ENCODE measurements at places on chromosomes 6 and 20.

- DNase-seq: no peak
Observed at GRCh38 chr6:11589261-11589660, 51.7 kb downstream of the TMEM170B start.

- DNase-seq: no peak
Observed at GRCh38 chr20:50784464-50784863, 10.4 kb upstream of the BCAS4 start.

DNA sequence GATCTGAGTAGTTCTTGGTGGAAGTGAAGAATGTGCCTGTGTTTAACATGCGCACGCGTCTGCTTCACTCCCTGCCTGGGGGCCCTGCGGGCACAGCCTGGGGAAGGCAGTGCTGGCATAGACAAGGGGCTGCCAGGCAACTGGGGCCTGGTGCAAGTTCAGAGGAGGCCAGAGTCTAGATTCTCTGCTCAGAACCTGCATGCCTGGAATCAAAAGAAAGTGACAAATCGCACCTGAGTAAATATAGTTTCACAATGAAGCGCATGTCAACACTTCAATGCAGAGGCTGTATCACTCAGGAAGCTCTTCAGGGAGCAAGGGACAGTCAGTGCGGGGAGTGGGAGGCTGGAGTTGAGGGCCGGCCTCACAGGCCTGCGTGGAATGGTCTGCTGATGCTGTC lies 24.2 kb upstream of the PPP1R14C start:
- DNase-seq: no peak

- no peak for DNase-seq
Observed at GRCh38 chr6:3640868-3641267, 110.6 kb downstream of the PXDC1 start.

DNA sequence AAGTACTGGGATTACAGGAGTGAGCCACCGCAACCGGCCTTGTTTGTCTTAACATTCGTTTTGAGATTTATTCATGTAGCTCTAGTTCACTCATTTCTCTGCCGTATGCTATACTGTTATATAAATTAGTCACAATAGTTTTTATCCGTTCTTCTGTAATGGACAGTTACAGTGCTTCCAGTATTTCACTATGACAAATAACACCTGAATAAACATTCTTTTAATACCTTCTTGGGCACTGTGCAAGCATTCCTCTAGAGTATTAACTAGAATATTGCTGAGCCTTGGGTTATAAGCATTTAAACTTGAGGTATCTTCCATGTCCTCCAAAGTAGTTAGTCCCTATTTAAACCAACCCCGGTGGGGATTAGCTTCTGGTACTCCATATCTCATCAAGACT lies 45.6 kb downstream of the STK38 start:
- DNase-seq: no peak

GRCh38 chr6:144488590-144488989 lies 203.5 kb downstream of the UTRN start:
- DNase-seq: no peak

- DNase-seq: no peak
Observed at GRCh38 chr6:35391240-35391968, 49.0 kb downstream of the PPARD start.

GRCh38 chr6:111683749-111684267 lies 78.1 kb upstream of the TRAF3IP2 start:
- no peak for DNase-seq

DNA sequence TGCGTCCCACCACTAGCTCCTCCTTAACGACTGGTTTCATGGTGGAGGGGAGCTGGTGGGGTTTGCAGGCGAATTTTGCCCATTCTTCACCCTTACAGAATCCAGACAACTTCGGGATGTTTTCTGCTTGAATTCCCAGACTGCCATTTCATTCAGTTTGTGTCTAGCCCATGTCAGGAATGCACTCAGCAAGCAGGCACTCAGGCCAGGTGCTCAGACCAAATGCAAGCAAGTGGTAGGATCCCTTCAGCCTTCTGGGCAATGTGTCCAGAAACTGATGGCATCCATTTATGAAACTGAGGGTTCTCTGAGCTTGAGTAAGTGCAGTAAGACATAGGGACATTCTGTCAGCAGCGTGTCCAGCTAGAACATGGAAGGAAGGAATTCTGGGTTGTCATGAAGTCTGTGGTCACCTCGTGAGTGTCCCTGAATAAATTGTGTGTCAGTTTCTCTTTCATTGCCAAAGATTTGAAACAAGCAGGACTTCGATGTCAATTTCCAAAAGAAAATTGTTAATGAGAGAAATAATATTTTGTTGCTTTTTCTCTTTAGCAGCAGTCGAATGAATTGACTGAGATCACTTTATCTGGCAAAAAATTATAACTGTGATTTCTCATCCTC lies 21.8 kb upstream of the DACT2 start:
- no peak for DNase-seq

DNA sequence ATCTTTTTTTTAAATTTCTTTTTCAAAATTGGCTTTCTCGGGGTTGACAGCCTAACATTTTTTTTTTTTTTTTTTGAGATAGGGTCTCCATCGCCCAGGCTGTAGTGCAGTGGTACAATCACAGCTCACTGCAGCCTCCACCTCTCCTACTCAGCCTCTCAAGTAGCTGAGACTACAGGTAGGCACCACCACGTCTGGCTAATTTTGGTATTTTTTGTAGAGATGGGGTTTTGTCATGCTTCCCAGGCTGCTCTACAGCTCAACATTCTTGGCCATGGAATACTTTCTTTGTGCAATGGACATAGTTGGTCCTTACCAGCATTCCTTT lies 6.4 kb upstream of the CTNNBL1 start:
- DNase-seq: no peak

- DNase-seq: no peak
Observed at GRCh38 chr6:15630202-15630601, 32.6 kb downstream of the DTNBP1 start.

- DNase-seq: no peak
Observed at GRCh38 chr6:53526000-53526399, 18.9 kb downstream of the GCLC start.

GRCh38 chr20:2839732-2840137 lies 720 bp downstream of the PCED1A start:
- no peak for DNase-seq

GRCh38 chr6:35051396-35051795 lies 89.7 kb downstream of the TCP11 start:
- no peak for DNase-seq

DNA sequence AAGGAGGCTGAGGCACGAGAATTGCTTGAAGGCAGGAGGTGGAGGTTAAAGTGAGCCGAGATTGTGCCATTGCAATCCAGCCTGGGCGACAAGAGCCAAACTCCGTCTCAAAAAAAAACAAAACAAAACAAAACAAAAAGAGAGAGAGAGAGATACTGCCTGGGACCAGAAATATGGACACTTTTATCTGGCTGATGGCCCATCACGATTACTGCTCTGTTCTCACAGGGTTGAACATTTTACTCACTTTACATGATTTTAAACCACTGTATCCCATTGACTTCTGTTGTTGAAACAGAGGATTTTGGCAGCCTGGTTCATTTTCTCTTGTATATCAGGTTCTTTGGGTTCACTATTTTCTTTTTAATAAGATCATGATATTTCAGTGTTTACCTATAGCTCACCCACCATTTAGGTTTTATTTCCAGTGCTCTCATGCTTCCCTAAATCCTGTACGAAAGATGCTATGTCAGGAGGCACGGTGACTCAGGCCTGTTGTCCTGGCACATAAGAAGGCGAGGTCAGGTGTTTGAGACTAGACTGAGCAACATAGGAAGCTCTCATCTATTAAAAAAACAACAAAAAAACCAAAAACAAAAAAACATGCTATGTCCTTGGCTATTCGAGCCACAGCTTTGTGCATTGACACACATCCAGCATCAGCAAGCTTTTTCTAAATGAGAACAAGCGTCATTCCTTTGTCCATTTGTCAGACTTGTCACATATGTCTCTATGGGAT lies 34.5 kb upstream of the RREB1 start:
- no peak for DNase-seq

DNA sequence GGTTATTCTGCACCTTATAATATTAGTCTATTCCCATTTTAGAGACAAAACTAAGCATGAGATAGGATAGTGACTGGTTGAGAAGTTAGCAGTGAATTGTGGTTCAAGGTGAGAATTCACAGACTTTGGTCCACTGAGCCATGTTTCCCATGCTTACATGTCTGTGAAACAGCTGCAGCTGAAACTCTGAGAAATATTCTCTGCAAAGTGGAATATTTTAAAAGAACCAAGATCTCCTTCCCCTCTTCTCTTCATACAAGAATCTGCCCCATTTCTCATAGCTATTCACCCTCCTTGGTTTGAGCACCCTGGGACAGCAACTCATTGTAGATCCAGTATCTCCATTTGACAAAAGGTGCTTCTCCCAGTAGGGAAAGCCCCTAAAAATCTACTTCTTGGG lies 70.2 kb upstream of the TMEM170B start:
- DNase-seq: no peak

DNA sequence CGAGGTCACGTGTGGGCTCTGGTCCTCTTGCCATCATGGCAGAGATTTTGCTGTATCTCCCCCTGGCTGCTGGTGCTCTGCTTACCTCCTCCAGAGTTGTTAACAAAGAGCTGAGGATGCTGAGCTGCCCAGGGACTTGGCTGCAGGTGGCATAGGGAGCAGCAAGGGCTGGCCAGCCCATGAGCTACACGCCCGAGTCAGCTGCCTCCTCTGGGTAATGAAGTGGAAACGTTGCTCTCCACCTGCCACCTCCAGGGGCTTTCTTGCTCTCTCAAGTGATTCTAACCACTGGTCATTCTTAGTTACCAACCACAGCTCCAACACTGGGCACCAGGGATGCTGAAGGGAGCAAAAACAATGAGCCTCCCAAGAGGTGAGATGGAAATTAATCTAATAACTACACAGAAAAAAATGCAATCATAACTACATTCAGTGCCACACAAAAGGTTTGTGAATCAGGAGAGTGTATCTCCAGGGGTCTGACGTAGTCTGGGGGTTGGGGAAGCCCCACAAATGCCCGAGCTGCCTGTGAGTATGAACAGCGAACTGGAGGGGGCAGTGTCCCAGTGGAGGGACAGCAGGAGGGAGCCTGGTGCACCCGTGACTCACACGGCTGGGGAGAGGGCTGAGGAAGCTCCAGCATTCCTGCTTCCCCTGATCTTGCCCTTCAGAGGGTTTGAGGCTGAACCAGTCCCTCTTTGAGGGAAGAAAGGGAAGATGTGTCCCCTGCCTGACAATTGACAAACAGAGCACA lies 78.7 kb downstream of the CDH26 start:
- DNase-seq: no peak

- no peak for DNase-seq
Observed at GRCh38 chr6:32679492-32679891, 13.0 kb upstream of the HLA-DQB1 start.

DNA sequence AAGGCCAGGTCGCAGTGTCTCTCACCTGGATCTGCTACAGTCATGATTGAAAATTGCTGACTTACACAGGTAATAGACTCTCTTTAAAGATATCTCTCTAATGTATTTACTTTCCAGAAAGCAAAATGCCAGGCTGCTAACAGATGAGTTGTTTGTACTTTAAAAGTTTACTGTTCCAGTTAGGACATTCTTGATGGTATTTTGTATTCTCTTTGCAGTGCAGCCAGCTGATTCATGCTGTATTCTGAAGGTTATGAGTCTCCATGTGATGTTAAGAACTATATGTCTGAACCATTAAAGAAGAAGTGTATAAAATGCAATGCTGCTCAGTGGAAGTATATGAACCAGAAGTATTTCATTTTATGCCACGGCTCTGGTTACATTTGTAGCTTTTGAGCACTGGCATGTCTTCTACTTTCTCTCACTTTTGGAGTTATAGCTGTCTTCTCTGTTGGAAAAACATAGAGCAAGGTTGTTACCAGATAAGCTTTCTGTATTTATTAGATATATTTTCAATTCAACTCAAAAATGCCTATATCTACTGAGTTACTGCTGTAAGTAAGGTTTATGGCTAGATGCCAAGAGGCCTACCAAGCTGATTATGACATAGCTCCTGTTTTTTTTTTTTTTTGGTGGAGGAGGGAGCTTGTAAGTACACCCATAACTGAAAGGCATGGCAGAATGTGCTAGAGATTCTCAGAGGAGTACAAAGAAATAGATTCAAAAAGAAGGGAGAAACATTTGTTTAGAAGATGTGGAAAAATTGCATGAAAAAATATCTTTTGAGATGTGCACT lies 130.5 kb upstream of the MAN1A1 start:
- DNase-seq: no peak

Data from effector CD8-positive, alpha-beta T cell (primary cell).